Spleen (tissue), 13 donors: ENCODE measurements at places on chromosomes 7 and 10. TPM values are rescaled to one million over a fixed set of nuclear protein-coding genes. Genes with fewer than 3 reads are reported as not detected.

DNA sequence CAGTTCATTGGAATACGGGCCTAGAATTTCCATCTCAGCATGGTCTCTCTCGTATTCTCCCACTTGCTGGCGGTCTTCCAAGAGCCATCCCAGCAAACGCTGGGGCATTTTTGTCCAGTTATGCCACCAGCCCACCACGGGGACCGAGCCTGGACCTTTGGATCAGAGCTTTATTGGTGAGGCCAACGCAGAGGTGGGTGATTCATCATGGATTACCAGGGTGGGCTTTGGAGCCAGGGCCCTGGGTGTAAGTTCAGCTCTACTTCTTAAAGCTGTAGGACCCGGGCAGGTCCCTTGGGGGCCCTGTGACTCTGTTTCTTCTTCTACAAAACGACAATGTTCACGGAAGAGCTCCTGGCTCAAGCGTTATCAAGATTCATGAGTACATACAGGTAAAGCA is 22.7 kb upstream of the PITRM1 start:
- no peak overlapping the region for H3K27ac ChIP-seq
- no peak overlapping the region for H3K4me3 ChIP-seq
- no peaks in the 10 kb centered on the region for H3K27me3 ChIP-seq

GRCh38 chr10:29691564-29692072 is 56.8 kb upstream of the SVIL start:
- no peak overlapping the region for H3K27ac ChIP-seq
- no peak overlapping the region for H3K4me3 ChIP-seq
- no peaks in the 10 kb centered on the region for H3K36me3 ChIP-seq
- DNase-seq, result no peak
- H3K27me3 ChIP-seq, result no peaks in the 10 kb centered on the region
- H3K4me1 ChIP-seq, result peaks cover 44% of the 10 kb centered on the region

DNA sequence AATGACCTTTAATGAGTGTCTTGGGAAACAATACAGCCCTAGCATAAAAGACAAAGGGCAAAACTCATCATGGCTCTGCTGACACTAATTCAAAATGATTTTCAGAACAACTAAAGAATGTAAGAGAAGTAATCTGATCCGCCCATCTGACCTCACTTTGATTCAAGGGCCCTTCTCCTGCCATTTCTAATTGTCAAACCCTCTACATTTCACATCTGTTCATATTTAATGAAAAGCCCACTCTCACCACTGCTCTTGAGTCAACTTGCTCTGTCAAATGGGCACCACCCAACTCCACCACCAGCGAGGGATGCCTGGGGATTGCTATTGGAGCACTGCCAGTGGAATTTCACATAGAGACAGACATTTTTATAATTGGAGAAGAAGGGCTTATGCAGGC is 639.2 kb downstream of the KCNMA1 start:
- no peaks in the 10 kb centered on the region for H3K36me3 ChIP-seq
- H3K27me3 ChIP-seq, result no peaks in the 10 kb centered on the region
- no peak overlapping the region for H3K27ac ChIP-seq
- DNase-seq, result no peak
- no peak overlapping the region for H3K4me3 ChIP-seq

DNA sequence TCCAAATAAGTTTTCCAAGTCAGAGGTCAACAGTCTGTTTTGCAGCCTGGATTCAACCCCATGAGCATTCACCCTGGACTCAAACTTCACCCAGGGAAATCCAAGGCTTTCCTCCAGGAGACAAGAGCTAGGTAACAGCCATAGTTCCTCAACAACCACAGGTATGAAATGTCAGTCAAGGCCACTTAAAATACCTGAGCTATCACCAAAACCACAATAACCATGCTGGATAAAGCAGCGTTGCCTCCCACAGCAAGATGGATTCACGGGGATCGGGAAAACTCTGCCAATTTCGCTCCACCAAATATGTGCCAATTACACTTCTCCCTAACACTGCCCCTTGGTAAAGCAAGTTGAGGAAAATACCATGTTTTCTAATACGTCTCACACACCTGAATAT is 444.1 kb upstream of the KLF6 start:
- no peak overlapping the region for H3K4me3 ChIP-seq
- DNase-seq, result no peak
- H3K27me3 ChIP-seq, result no peaks in the 10 kb centered on the region
- no peaks in the 10 kb centered on the region for H3K4me1 ChIP-seq
- H3K36me3 ChIP-seq, result no peaks in the 10 kb centered on the region

DNA sequence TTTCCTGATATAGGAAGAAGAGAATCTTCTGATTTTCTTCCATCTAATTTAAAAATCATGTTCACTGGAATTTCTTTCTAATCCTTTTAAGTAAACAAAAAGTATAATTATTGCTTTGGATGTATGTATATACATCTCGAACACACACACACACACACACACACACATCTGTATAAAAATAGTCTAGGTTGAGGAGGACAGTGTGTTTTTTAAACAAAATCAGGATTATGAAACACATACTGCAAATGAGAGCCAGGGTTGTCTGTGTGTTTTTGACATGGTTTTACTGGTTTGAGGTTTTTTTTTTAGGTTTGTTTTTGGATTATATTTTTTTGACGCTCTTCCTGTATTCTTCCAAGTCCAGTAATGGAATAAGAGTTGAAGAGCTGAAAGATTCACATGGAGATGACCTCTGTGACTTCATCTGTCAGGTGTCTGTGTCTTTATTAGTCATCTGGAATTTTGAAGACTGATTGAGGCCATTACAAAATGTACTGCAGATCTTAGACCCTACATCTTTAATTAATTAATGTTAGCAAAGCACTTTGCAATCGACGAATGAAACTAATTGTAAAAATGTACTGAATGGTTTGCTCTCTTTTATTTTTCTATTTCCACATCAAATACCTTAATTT is 237.1 kb downstream of the SUGCT start:
- no peak overlapping the region for H3K27ac ChIP-seq
- H3K27me3 ChIP-seq, result no peaks in the 10 kb centered on the region
- no peaks in the 10 kb centered on the region for H3K4me1 ChIP-seq
- H3K4me3 ChIP-seq, result no peak overlapping the region
- no peak for DNase-seq

- H3K27me3 ChIP-seq, result no peaks in the 10 kb centered on the region
- no peak overlapping the region for H3K4me3 ChIP-seq
- H3K4me1 ChIP-seq, result peaks cover 55% of the 10 kb centered on the region
- H3K27ac ChIP-seq, result peak overlapping the region; percentile 87
- DNase-seq, result peak; percentile 10
These were observed 38.7 kb downstream of the RGS10 start for GRCh38 chr10:119503821-119504220.

DNA sequence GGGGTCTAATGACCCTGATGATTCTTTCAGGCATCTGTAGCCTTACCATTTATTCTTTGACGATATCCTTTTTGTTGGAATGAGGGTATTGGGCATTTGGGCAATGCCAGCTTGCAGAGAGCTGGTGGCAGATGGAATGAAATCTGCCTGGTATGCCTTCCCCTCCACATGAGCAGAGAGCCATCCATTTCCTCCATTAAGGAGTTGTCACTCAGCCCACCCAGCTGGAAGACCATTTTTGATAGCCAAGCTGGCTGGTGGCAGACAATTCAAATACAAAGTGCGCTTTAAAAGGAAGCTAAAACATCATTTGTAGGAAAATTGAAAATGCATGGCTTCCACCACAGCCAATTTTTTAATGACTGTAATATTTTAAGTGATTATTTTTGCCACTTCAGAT is 240.1 kb upstream of the SLC26A5 start:
- no peaks in the 10 kb centered on the region for H3K36me3 ChIP-seq
- DNase-seq, result no peak
- H3K27ac ChIP-seq, result no peak overlapping the region
- H3K27me3 ChIP-seq, result no peaks in the 10 kb centered on the region
- H3K4me1 ChIP-seq, result no peaks in the 10 kb centered on the region

DNA sequence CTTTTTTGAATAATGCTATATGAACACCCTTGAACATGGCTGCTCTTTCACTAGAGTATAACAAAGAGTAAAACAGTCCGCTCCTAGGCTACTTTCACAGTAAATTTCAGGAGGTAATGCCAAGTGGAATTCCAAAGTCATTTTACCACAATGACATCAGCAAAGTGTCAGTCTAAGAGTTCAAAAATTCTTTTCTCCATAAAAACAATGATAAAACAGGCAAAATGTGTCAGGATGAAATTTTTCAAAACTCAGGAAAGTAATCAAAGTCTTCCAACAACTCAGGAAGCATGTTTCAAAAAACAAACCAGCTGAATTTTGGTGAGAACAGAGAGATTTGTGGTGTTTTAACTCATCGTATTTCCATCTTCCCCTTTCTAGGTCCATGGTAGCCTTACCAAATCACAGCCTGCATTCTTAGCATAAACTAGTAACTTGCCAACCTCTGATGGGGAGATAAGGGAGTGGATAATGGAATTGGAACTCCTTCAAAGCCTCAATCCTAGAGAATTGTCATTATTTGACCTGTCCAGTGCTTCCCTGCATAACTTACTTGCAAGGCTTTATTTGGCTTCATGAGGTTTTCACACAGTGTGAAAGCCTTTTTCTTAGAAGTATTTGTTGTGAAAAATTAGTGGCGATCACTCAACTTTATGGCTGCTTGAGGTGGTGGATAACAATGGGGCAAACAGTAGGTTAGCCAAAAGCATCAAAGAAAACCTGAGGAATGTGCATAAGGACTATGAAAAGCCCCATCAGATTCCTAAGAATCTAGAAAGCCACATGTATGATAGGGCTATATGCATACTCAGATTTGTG is 302.7 kb downstream of the HDAC9 start:
- no peaks in the 10 kb centered on the region for H3K4me1 ChIP-seq
- no peaks in the 10 kb centered on the region for H3K36me3 ChIP-seq
- no peak overlapping the region for H3K4me3 ChIP-seq
- no peak for DNase-seq
- H3K27ac ChIP-seq, result no peak overlapping the region
- H3K27me3 ChIP-seq, result no peaks in the 10 kb centered on the region

DNA sequence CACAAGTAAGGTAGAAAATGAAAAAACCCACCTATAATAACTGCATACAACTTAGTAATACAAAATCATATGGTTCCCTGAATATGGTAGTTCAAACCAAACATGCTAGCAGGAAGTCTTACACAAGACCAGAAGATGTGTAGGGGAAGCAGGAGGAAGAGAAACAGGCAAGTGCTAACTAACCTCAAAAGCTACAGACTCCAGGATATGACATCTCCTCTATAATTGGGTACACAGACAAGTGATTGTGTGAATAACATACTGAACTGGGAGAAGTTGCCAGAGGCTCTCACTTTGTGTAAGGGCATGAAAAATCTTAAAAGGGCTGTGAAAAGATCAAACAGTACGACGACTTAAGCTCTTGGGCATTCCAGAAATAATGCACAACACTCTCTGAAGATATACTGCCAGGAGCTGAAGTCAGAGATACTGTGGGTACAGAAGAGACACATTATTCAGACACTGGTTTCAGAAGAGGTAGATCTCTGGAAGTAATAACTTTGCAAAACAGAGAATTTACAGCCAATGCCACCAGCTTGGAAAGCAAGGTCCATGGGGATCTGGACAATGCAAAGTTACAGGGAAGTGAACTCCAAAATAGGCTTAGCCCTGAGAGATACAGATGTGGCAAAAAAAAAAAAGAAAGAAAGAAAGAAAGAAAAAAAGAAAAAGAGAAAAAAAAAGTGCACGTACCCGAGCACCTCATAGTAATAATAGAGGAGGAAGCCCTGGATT is 767.2 kb downstream of the TNS3 start:
- H3K4me3 ChIP-seq, result no peak overlapping the region
- DNase-seq, result no peak
- H3K36me3 ChIP-seq, result no peaks in the 10 kb centered on the region

GRCh38 chr7:17033245-17033644 is 151.5 kb upstream of the AGR3 start:
- H3K4me3 ChIP-seq, result no peak overlapping the region
- no peaks in the 10 kb centered on the region for H3K36me3 ChIP-seq
- H3K4me1 ChIP-seq, result peaks cover 44% of the 10 kb centered on the region
- peak; percentile 69 for DNase-seq
- no peak overlapping the region for H3K27ac ChIP-seq

GRCh38 chr7:2729031-2729892 is 41.3 kb downstream of the AMZ1 start:
- H3K4me3 ChIP-seq, result no peak overlapping the region
- H3K27me3 ChIP-seq, result no peaks in the 10 kb centered on the region
- peak; percentile 82 for DNase-seq
- peaks cover 71% of the 10 kb centered on the region for H3K36me3 ChIP-seq
- H3K4me1 ChIP-seq, result peaks cover 10% of the 10 kb centered on the region

GRCh38 chr10:128848810-128849209 is 618.2 kb upstream of the MGMT start:
- H3K4me1 ChIP-seq, result no peaks in the 10 kb centered on the region
- DNase-seq, result no peak
- H3K27me3 ChIP-seq, result no peaks in the 10 kb centered on the region
- no peak overlapping the region for H3K27ac ChIP-seq
- H3K4me3 ChIP-seq, result no peak overlapping the region

GRCh38 chr10:95246582-95247051 is 44.2 kb downstream of the PDLIM1 start:
- H3K4me3 ChIP-seq, result no peak overlapping the region
- H3K4me1 ChIP-seq, result peaks cover 19% of the 10 kb centered on the region
- peak; percentile 84 for DNase-seq
- H3K27me3 ChIP-seq, result no peaks in the 10 kb centered on the region
- no peaks in the 10 kb centered on the region for H3K36me3 ChIP-seq
- peak overlapping the region; percentile 40 for H3K27ac ChIP-seq

DNA sequence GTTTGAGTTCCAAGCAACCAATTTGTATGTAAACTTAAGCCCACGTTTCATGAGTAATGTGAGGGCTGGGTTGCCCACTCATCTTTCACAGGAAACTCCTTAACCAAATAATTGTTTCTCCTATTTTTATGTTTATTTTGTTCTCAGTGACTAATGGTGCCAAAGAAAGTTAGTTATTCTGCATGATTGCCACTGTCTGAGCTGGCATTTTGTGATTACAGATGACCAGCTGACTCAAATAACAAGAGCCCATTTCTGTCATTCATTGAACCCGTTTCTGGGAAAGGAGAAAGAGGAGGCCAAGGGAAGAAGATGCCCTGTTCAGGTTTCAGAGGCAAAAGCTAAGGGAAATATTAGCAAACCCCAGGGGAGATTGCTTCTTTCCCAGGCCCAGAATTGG is 186.9 kb upstream of the MYO3A start:
- H3K4me1 ChIP-seq, result no peaks in the 10 kb centered on the region
- no peak overlapping the region for H3K4me3 ChIP-seq
- H3K27me3 ChIP-seq, result no peaks in the 10 kb centered on the region

DNA sequence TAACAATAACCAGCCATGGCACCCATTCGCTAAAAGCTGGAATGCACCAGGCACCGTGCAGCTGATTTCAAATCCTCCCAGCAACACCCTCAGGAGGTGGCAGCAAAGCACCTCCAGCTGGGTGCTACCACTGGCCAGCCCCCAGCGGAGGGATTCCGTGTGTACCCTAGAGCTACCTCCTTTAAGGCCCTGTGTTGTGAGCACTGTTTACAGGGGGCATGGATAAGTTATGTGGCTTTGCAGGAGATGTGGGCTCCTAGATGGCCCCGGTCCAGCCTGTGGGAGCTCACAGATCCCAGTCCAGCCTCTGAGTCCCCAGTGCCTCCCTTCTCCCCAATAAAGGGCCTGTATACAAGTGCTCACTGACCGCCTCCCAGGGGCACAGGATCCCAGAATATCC is 27.1 kb downstream of the TNRC18 start:
- no peaks in the 10 kb centered on the region for H3K27me3 ChIP-seq
- H3K36me3 ChIP-seq, result peaks cover 38% of the 10 kb centered on the region
- DNase-seq, result peak; percentile 88

Gene HOXA3
- 0.62 TPM for polyA plus RNA-seq

Gene SLC12A9
- polyA plus RNA-seq, result 39.3 TPM

Gene FKBP6
- polyA plus RNA-seq, result 0.15 TPM

Gene MRLN
- not detected for polyA plus RNA-seq

Gene ZNF467
- polyA plus RNA-seq, result 15.2 TPM

Gene CYP3A7
- not detected for polyA plus RNA-seq

Gene GOLGA7B
- polyA plus RNA-seq, result 0.48 TPM

Gene PPP1R17
- not detected for polyA plus RNA-seq

Gene TCERG1L
- polyA plus RNA-seq, result not detected
